MM.1S (cell line): ENCODE measurements at places on chromosomes 6 and 20.

- peaks cover 4% of the 10 kb centered on the region; the same call in 1 of the 2 replicates for H3K4me1 ChIP-seq
- peaks cover 8% of the 10 kb centered on the region for H3K27me3 ChIP-seq
- H3K27ac ChIP-seq, result no peak overlapping the region
- H3K4me3 ChIP-seq, result no peak overlapping the region
- no peak for DNase-seq
Measured at GRCh38 chr6:42103216-42103615, 39.2 kb downstream of the C6orf132 start.

DNA sequence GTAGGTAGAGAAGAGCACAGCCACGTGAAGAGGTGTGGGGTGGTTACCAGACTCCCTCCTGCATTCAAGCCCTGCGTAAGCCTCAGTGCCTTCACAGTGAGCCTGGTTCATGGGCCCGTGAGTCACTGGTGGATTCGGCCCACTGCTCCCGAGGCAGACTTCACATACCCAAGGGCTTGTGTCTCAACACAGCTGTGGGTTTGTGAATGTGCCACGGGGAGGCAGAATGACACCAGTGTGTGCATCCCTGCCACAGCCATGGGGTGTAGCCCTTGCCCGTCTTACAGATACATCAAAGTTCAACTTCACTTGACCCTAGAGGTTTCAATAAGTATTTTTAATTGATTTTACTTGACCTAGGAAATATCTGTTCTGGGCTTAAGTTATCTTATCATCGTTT, 108.5 kb downstream of the MAP3K4 start:
- no peaks in the 10 kb centered on the region for H3K27me3 ChIP-seq
- H3K36me3 ChIP-seq, result no peaks in the 10 kb centered on the region; the same call in 1 of the 2 replicates
- no peaks in the 10 kb centered on the region for H3K4me1 ChIP-seq
- no peak for DNase-seq

DNA sequence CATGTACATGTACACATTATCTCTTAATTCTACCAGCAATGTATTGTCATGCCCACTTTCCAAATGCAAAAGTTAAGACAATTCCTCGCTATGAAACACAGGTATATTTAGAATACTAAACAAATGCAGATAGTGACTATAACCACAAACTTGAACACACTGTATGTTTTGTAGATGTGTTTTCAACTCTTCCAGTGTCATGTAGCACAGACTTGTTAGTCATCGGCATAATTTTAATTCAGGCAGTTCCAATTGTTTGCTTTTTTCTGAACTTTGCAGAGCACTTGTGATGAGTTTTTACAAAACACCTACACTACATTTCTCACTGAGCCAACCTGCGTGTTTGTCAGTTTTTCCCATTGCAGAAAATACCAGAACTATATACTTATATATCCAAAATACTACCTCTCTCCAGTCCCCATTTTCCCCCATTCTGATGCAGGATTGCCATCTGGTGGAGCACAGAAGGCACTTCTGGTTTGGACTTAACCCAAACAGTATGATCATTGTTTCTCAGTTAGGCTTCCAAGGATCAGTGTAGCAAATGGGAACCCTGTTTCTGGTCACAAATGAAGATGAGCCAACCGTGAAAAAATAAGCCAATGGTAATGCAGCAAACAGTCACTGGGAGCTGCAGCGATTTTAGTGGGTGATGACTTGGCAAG, 143.4 kb downstream of the ADGRB3 start:
- no peak overlapping the region for H3K27ac ChIP-seq
- no peaks in the 10 kb centered on the region for H3K27me3 ChIP-seq
- H3K4me1 ChIP-seq, result no peaks in the 10 kb centered on the region
- DNase-seq, result peak; percentile 27

DNA sequence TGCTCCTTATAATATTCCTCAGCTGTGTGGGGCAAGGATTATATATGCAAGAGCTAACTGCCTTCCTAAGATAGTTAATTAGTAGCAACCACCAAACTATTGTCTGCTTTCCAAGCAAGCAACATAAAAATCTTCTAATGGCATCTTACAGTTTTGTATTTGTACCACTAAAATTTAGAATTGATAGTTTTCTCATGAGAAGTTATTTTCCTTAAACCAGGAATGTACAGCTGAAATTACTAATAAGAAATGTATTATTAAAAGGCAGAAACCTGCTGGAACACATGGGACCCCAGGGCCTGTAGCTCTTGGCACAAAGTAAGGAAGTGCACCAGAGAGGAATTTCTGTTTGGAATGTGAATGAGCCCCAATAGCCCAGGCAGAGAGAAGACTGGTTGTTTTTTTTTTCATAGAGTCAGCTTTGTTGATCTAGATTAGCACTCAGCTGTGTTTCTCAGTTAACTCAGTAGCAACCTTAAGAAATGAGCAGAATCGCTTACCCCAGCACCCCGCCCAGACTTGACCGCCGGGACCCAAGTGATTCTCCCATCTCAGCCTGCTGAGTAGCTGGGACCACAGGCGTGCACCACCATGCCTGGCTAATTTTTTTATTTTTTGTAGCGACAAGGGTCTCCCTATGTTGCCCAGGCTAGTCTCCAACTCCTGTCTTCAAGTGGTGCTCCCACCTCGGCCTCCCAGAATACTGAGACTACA, 2.6 kb downstream of the MGME1 start:
- DNase-seq, result peak; percentile 61
- H3K4me1 ChIP-seq, result 0 out of 2 replicates have a peak, but pooled peaks cover 7% of the 10 kb centered on the region
- H3K27me3 ChIP-seq, result no peaks in the 10 kb centered on the region
- peak overlapping the region; percentile 99; the same call in 1 of the 2 replicates for H3K27ac ChIP-seq

DNA sequence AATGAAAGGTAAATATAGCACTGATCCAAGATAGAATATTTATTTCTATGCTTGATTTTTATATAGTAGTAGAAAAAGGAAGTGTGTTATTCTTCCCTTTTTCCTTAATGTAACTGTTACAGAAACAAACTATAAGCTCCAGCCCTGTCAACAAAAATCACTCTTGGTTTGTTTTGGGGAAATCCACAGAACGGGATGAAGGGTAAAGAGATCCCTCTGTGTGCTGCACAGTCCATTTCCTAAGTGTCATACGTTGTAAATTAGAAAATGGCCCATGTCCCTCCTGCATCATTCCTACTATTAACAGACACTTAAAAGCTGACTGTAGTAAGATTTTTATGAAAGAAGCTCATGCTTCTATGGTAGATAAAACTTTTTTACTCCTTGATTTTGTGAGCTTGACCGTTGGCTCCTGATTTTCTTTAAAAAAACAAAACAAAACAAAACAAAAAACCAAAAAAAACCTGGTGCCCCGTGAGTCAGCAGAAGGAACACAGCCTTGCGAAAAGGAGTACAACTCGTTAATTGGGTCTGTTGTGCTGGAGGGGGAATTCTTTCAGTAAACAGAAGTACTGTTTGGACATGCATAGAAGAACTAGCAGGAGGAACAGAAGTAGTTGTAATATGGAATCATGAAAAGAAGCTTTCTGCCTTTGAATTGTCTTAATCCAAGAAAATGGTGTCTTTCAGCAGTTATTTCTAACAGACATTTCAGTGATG, 67.5 kb downstream of the RTN4IP1 start:
- H3K36me3 ChIP-seq, result no peaks in the 10 kb centered on the region
- H3K4me1 ChIP-seq, result no peaks in the 10 kb centered on the region
- no peak for DNase-seq
- H3K27ac ChIP-seq, result no peak overlapping the region
- H3K27me3 ChIP-seq, result no peaks in the 10 kb centered on the region

GRCh38 chr6:90019216-90019615, 124.9 kb downstream of the GJA10 start:
- no peaks in the 10 kb centered on the region; the same call in 1 of the 2 replicates for H3K36me3 ChIP-seq
- H3K4me3 ChIP-seq, result no peak overlapping the region
- H3K27ac ChIP-seq, result no peak overlapping the region
- no peaks in the 10 kb centered on the region for H3K27me3 ChIP-seq
- no peak for DNase-seq

DNA sequence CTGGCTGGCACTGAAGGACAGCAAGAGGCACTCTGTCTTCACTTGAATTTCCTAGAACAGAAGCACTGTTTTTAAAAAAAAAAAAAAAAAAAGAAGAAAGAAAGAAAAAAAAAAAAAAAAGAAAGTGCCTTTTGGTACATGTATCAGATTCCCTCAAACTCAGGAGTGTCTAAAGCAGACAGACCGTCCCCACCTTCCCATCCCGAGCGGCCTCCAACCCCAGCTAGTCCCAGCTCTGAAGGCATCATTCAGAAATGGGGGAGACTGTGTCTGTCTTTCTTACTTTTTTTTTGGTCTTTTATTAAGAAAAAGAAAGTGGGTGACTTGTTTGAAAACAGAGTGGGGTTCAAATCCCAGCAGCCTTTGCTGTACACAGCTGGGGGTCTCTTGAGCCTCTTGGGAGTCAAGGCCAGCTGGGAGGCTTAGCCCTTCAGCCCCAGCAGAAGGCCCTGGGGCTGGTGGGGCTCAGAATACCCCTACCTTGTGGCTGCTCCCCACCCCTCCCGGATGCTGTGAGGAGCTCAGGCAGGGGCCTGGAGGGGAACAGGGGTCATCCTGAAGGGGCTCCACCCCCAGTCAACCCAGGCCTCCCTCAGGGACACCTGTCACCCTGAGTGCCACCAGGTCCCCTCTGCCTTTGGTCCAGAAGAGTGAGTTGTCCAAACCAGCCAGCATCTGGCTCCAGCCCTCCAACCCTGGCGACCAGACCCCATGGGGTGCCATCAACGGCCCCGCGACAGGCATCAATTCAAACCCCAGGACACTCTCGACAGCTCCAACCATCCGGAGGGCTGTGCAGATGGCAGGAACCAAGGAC, 128.3 kb downstream of the TAF4 start:
- no peak overlapping the region for H3K4me3 ChIP-seq
- H3K27me3 ChIP-seq, result peaks cover 81% of the 10 kb centered on the region
- no peak overlapping the region for H3K27ac ChIP-seq

DNA sequence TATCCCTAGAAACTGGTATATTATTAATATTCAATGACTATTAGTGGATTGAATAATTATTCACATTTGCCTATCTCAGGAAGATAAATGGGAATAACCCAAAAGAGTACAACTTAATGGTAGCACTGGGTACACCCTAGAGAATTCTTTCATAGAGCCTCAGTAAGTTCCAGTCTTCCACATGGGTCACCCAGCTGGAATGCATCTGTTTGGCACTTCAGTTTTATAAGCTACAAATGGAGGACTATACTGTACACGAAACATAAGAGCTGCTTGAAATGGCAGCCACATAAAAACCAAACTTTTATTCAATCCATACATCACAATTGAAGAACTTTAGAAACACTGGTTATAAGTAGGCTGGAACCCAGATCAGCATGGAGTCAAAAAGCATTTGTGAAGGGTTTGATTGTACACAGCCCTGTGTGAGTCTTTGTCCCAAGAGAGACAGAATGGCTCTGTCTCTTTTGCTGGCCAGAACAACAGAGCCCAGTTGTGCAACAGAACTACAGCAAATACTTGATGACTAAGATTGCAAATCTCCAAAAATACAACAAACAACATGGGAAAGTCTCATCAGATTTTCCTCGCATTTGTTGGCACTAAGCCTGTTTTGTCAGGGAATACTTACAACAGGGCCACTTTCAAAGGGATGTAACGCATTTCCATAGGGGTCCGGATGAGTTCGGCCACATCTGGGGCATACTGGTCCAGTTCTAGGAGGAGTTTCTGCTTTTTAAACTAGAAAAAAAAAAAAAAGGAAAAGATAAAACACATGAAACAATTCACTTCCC, 39.5 kb downstream of the PIGU start:
- H3K4me3 ChIP-seq, result no peak overlapping the region
- no peak for DNase-seq
- no peak overlapping the region for H3K27ac ChIP-seq
- no peaks in the 10 kb centered on the region for H3K4me1 ChIP-seq

- H3K36me3 ChIP-seq, result no peaks in the 10 kb centered on the region
- H3K4me1 ChIP-seq, result no peaks in the 10 kb centered on the region
- no peak for DNase-seq
- no peaks in the 10 kb centered on the region for H3K27me3 ChIP-seq
- no peak overlapping the region for H3K27ac ChIP-seq
Measured at GRCh38 chr6:164246082-164246481, 831.6 kb downstream of the QKI start.

GRCh38 chr6:87093651-87094050, 1.3 kb downstream of the CGA start:
- H3K4me1 ChIP-seq, result no peaks in the 10 kb centered on the region
- no peaks in the 10 kb centered on the region for H3K36me3 ChIP-seq
- no peak overlapping the region for H3K4me3 ChIP-seq
- no peak for DNase-seq
- no peak overlapping the region for H3K27ac ChIP-seq

DNA sequence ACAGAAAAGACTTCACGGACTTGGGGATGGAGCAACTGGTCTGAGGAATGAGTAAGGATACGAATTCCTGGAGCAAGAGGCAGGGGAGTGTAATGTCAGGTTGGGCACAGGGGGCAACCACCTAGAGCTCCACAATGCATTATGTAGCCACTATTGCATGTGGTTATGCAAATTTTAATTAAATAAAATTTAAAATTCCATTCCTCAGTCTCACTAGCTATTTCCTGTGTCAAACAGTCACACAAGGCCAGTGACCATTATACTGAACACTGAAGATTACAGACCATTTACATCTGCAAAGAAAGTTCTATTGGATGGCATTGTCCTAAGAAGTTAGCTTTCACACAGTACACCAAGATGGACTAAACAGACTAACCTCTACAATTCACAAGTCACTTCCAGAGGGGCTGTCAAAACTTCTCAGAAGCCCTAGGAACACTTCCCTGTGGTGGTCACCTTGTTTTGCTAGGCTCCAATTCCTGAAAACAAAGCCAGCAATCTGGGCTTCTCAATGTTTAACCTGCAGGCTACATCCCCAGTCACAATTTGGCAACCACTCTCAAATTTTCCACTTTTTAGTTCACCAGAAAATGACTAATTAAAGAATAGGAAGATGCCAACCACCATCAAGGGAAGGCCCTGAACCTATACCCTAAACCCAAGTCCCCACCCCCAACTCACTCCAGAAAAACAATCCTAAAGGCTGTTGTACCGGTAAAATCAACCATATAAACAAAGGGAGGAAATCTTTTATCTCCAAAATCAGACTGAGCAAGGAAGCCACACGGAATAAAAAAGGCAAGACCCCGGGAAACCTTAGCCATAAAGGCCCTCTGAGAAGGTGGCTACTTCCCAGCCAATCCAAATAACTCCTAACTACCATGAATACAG, 34.2 kb upstream of the C20orf203 start:
- H3K27me3 ChIP-seq, result no peaks in the 10 kb centered on the region
- DNase-seq, result no peak
- peaks cover 17% of the 10 kb centered on the region for H3K4me1 ChIP-seq
- H3K27ac ChIP-seq, result no peak overlapping the region
